BJ (cell line): ENCODE measurements at places on chromosomes 11 and 22. TPM values are rescaled to one million over a fixed set of nuclear protein-coding genes. Genes with fewer than 3 reads are reported as not detected.

DNA sequence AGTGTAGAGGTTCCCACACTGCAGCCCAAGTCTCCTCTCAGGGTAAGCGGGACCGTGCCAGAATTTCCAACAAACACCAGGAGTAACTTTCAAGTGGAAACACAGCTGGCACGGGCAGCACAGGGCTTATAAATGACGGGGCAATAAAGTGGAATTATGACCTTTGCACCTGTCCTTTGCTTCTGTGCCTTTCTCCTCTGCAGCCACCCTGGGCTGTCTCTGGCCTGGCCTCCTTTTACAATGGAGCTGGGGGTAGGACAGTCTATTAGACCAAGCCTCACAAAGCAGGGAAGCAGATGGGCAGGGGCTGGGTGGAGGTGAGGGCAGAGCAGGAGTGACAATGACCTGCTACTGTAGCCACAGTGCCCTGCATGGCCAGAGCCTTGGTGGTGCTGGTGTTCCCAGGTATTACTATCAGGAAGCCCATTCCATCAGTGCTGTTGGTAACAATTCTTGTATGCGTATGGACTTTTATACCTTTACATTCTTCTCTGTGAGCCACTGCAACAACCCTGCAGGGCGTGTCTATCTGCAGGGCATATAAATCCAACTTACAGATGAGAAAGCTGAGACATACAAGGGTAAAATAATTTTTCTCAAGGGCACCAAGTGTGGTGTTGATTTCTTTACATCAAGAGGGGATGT, 387.8 kb downstream of the CTTN start:
- DNase-seq: no peak

GRCh38 chr11:110450246-110450645, 20.5 kb downstream of the FDX1 start:
- no peak for DNase-seq

The ME3 gene
- 9.7 and 15.8 TPM in 2 replicates for polyA plus RNA-seq

The CCDC134 gene
- polyA plus RNA-seq: 4.1 and 6.0 TPM in 2 replicates
